Bronchial epithelial cell (primary cell): ENCODE measurements at places on chromosomes 3 and 15. TPM values are rescaled to one million over a fixed set of nuclear protein-coding genes. Genes with fewer than 3 reads are reported as not detected.
A peak's percentile ranks its signal among the peaks of the same experiment; 100 is the strongest.

MTFMT gene
- 10.4 and 17.4 TPM in 2 replicates for total RNA-seq

SLC6A20 gene
- 0.13 TPM in 1 of 2 replicates, not detected in the other for total RNA-seq

ITIH1 gene
- not detected in 2 replicates for total RNA-seq

FGF12 gene
- 0.13 TPM in 1 of 2 replicates, not detected in the other for total RNA-seq

CHRNA7 gene
- under 0.01 TPM in 2 replicates for total RNA-seq

OCA2 gene
- total RNA-seq: 0.26 TPM in 2 replicates

VGLL3 gene
- 0.64 and 1.1 TPM in 2 replicates for total RNA-seq

PEX5L gene
- under 0.01 TPM in 2 replicates for total RNA-seq

KNG1 gene
- total RNA-seq: not detected in 2 replicates

KLF13 gene
- total RNA-seq: 58.7 and 62.0 TPM in 2 replicates

GADL1 gene
- not detected in 2 replicates for total RNA-seq

ISL2 gene
- 0.26 TPM in 1 of 2 replicates, not detected in the other for total RNA-seq

FBN1 gene
- 0.90 and 6.3 TPM in 2 replicates for total RNA-seq

CKMT1A gene
- 15.3 and 38.8 TPM in 2 replicates for total RNA-seq

ANP32A gene
- 42.6 and 44.2 TPM in 2 replicates for total RNA-seq

ECE2 gene
- not detected in 2 replicates for total RNA-seq

DNA sequence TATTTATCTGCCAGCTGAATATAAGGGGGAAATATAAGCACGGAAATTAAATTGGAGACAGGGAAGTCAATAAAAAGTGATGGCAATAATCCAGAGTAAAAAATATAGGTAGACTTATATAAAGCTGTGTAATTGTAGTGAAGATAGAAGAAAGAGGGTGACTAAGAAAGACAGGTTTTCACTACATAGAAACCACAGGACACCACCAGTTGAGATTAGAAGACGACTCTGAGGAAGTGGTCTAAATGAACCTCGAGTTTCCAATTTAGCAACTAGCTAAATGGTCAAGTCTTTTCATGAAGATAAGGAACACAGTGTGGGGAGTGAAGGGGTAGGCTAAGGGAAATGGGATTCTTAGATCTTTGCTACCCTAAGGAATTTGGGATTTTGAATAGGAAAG, 188.8 kb upstream of the ARL6 start:
- DNase-seq: no peak

- no peak for DNase-seq
These were observed 706.6 kb downstream of the NR2F2 start for GRCh38 chr15:97037080-97037479.

GRCh38 chr3:67819447-67819846, 165.0 kb upstream of the SUCLG2 start:
- DNase-seq: peak; percentile 1

- peak; percentile 91 for DNase-seq
These were observed 161.6 kb downstream of the GAP43 start for GRCh38 chr3:115784739-115785536.

DNA sequence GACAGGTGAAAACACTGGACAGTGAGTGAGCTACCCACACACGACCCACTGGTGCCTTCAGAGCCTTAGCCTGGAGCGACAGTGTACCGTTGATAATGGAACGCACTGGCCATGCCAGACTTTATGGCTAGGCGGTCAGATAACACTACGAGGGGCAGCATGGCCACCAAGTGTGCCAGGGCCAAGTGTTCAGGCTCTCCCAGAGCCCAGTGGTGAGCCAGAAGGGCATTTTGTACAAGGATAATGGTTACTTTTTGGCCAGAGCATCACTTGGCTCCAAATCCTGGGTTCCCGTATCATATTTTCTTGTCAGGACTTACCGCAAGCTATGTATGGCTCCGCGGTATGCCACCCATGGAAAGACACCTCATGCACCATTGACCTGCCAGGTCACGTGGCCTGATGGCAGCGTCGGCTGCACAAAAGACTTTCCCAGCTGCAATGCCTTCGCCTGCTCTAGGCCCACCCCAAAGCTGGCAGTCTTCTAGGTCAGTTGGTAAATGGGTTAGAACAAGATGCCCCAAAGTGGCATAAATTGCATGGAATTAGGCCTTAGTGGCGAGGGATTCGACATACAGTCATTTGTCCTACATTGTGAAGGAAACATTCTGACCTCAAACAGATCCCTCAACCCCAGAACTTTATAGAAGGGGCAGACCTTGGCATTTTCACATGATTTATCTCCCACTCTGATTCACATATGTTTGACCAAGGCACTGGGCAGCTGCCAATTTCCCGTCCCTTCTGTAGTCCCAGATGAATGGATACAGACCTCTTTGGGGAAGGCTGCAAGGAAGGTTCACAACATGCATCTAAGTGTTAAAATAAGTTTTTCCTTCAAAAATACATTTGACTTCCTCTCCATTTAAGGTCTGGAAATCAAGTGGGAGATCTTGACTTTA, 12.2 kb upstream of the SLC28A1 start:
- no peak for DNase-seq

DNA sequence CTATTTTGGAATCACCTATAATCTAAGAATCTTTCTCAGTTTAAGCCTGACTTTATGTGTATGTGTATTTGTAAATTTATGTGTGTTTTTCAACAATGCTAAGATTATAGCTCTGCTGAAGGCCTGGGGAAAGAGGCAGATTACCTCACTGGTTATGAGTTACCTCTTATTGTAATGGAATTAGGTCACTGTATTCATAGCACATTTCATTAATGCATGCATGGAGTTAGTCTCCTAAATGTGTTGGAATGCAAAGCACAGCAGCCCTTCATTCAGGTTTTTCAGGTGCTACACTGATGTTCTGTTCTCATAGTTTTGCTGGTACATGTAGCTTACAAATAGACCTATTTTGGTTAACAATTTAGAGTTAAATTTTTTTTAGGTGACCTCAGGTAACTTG, 9.5 kb downstream of the GPR87 start:
- DNase-seq: peak; percentile 72

GRCh38 chr3:42101481-42101880, 10.3 kb downstream of the TRAK1 start:
- no peak for DNase-seq

DNA sequence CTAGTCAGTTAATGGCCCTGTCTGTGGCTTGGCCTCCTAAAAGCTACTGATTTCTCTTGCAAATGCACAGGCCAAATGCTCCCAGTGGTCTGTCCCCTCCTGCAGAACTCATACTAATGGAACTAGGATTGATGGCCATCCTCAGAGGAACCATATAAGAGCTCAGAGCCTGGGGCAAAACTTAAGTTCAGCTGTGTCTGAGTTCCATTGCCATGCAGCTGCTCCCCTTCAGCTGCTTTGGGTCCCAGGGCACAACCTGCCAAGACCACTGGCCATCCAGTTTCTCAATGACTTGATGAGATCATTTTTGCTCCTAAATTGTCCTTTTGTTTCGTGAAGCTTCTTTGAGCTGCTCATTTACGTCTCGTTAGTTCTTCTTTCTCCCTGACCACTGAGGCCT, 529.5 kb upstream of the TBL1XR1 start:
- no peak for DNase-seq

- DNase-seq: no peak
These were observed 38.8 kb upstream of the DUT start for GRCh38 chr15:48292458-48292857.

DNA sequence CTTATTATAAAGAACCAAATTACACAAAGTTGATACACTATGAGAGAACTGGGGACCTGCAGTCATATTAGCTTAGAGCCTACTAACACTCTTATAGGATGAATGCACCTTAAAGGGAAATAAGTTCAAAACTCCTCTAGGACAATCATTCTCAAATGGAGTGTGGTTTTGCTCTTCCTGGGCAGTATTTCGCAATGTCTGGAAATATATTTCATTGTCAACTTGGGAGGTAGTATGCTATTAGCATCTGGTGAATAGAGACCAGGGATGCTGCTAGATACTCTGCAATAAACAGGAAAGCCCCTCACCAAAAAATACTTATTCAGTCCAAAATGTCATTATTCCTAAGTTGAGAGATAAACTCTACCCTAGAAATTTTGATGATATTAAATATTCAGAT, 451.4 kb upstream of the ARPP21 start:
- DNase-seq: no peak

DNA sequence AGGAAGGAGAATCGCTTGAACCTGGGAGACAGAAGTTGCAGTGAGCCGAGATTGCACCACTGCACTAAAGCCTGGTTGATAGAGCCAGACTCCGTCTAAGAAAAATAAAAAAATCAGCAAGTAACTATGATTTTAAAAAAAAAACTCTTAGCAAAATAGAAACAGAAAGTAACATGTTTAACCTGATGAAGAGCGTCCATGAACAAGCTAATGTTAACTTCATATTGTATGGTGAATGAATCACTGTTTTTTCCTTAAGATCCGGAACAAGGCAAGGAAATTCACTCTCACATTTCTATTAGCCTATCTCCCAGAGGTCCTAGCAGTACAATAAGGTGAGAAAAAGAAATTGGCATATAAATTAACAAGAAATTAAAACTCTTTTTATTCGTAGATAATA, 69.0 kb downstream of the RFX7 start:
- no peak for DNase-seq

GRCh38 chr15:36263666-36264065, 315.8 kb upstream of the CDIN1 start:
- DNase-seq: no peak

DNA sequence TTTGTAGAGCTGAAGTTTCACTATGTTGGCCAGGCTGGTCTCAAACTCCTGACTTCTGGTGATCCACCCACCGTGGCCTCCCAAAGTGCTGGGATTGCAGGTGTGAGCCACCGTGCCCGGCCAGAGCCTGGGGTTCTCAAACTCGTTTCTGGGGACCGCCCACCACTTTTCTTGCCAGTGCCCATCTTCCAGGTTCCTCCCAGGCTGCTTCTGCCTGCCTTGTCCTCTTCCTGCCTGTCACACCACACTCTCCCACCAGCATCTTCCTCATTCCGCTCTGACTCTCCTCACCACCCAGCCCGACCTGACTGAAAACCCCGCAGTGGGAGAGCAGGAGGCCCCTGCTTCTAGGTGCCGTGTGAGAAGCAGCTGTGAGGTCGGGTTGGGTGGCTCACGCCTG, 3.1 kb upstream of the DYNLT2B start:
- DNase-seq: no peak

- DNase-seq: peak; percentile 52
These were observed 574.0 kb downstream of the NAALADL2 start for GRCh38 chr3:175433026-175433674.

DNA sequence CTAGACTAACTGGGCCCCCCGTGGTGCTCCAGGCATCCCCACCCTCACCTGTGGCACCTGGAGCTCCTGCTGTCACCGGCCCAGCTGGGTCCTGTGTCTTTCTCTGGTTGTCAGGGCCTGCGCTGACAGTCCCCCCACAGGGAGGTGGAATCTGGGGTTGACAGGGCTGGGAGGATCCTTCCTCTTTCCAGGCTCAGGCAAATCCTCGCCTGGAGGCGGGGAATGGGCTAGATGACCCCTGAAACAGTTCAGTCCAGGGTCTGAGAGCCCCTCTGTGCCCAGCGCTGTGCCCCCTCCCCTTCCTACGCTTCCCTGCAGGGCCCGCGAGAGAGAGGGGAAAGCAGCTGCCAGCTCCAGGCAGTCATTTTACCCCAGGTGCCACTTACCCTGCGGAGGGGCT, 50.1 kb upstream of the MCF2L2 start:
- DNase-seq: no peak

DNA sequence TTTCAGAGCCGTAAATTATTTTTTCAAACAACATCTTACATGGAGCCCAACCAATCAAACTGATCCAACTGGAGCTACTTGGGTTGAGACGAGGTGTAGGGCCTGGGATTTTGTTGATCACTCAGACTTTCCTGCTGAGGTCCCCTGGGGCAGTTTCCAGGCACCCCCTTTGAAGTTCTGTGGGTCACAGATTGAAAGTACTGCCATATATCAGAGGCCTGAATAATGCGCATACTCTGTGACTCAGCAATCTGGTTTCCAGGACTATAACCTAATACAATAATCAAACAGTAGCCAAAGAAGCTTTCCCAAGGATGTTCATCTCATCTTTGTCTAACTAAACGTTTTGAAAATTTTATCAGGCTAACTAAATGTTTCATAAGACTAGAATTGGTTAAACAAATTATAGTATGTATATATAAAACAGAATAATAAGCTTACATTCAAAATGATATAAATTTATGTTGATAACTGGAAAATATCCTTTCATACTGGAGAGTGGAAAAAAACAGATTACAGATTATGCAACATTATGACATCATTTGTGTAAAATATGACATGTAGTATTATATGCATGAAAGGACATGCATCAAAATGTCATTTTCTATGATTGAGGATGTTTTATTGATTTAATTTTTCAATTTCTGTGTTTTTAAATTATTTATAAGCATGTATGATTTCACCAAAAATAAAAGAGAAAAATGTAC, 617.1 kb downstream of the NTRK3 start:
- DNase-seq: no peak

DNA sequence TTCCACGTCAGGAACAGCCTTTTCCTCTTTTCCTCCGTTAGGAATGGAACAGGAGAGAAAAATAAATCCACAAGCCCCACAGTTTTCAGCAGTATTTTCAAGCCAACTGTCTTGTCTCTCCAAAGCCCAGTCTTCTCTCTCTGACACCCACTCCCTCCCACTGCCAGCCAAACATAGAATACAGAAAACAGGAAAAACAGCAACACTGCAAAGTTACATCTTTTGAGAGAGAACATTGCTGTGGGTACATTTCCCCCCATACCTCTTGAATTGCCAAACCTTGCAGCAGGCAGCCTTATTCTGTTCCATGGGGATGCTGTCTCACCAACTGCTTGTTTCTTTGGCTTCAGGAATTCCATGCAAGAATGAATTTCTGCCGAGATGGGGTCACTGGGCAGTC, 355.7 kb upstream of the UMPS start:
- DNase-seq: no peak

DNA sequence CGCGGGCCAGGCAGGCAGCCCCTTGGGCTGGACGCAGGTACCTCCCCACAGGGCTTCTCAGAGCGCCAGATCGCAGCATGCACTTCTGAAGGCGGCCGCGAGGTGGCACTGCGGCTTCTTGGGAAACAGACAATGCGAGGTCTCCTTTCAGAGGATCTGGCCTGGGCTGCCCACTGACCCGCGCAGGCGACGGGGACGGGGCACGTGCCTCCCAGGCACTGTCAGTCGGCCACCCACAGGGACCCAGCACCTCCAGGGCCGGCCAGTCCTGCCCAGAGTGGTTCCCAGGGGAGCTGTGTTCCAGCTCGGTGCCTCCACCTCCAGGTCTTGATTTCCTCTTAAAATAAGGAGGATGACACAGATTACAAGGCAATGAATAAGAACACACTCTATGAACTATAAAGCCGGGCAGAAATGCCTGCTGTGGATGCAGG, 24.4 kb upstream of the TXNRD3 start:
- DNase-seq: peak; percentile 49

GRCh38 chr3:35320646-35321407, 318.5 kb upstream of the ARPP21 start:
- DNase-seq: no peak

GRCh38 chr3:4332111-4332510, 28.9 kb downstream of the SETMAR start:
- no peak for DNase-seq

GRCh38 chr3:70096376-70097066, 97.0 kb downstream of the SAMMSON start:
- DNase-seq: no peak

DNA sequence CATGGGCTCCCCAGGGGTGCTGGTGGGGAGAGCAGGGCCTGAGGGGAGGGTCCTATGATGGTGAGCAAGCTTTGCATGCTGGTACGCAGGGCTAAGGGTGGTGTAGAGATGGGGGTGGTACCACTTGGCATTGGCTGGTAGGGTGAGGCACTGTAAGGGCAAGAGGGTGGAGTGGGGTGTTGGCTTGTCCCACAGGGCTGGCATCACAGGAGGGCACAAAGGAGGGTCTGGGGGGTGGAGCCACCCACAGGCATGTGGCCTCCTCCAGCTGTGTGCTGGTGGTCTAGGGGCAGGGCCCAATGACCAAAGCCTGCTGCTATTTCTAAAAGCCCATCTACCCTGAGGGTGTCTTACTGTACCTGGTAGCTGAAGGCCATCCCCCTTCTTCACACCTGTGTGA, 65.2 kb upstream of the SEC13 start:
- no peak for DNase-seq
